ENCODE measurements at places on chromosomes 11 and 22. TPM values are rescaled to one million over a fixed set of nuclear protein-coding genes. Genes with fewer than 3 reads are reported as not detected.

DNA sequence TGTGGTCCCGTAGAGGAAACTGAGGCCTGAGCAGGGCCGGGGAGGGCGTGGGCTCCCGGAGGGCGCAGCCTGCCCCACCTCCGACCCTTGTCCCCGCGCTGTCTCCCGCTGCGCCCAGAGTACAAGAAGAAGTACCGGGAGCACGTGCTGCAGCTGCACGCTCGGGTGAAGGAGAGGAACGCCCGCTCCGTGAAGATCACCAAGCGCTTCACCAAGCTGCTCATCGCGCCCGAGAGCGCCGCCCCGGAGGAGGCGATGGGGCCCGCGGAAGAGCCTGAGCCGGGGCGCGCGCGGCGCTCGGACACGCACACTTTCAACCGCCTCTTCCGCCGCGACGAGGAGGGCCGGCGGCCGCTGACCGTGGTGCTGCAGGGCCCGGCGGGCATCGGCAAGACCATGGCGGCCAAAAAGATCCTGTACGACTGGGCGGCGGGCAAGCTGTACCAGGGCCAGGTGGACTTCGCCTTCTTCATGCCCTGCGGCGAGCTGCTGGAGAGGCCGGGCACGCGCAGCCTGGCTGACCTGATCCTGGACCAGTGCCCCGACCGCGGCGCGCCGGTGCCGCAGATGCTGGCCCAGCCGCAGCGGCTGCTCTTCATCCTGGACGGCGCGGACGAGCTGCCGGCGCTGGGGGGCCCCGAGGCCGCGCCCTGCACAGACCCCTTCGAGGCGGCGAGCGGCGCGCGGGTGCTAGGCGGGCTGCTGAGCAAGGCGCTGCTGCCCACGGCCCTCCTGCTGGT lies 1.9 kb downstream of the NLRP6 start:
- no peak for DNase-seq

- no peak for DNase-seq
These were observed 22.4 kb upstream of the FLRT1 start for GRCh38 chr11:64013141-64013896.

Gene OR52E8
- total RNA-seq: not detected

Gene SUN2
- total RNA-seq: 59.7 TPM

All from urinary bladder (tissue), 4 donors.